ENCODE measurements at places on chromosomes 1 and 21.

DNA sequence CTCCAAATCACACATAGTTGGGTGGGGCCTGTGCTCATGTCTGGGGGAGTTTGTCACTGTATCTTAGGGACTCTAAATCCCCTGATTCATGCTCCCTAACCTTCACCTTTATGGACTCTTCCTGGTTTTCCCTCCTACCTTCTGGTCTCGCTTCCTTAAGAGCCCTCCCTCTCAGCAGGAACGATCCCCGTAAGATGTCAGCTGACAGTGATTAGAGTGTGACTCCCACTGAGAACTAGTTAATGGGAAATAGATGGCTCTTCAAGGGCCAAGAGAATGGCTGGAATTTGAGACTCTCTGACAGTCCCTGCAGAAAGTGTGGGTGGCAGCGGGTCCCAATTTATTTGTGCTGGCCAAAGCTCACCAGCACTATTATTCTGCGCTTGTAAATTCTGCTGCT, 22.0 kb downstream of the LYPD8 start:
- DNase-seq, result no peak

- DNase-seq, result no peak
Measured at GRCh38 chr1:179314928-179315327, 21.3 kb downstream of the SOAT1 start.

DNA sequence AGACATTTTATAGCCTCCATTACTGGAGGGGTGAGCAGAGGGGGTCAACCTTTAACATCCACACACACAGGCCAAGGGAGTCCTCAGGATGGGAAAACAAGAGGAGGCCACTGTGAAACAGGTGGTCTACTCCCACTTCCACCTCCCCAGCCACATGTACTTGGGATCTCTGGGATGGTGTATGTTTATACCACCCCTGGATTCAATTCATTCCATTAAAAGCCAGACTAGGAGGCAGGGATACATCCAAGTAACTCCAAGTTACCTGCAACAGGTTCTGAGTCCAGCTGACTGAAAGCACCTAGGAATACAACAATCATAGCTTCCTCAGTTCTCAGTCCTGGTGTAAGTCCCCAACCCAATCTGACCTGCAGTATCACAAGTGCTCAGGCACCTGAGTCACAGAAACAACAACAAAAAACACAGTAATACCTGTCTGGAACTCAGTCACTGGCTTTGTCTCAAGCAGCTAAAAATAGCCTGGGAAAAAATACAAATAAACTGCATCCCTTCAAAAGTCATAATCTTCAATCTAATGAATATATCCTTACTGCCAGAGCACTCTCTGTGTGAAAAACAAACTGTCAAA, 9.8 kb downstream of the ERI3 start:
- no peak for DNase-seq

DNA sequence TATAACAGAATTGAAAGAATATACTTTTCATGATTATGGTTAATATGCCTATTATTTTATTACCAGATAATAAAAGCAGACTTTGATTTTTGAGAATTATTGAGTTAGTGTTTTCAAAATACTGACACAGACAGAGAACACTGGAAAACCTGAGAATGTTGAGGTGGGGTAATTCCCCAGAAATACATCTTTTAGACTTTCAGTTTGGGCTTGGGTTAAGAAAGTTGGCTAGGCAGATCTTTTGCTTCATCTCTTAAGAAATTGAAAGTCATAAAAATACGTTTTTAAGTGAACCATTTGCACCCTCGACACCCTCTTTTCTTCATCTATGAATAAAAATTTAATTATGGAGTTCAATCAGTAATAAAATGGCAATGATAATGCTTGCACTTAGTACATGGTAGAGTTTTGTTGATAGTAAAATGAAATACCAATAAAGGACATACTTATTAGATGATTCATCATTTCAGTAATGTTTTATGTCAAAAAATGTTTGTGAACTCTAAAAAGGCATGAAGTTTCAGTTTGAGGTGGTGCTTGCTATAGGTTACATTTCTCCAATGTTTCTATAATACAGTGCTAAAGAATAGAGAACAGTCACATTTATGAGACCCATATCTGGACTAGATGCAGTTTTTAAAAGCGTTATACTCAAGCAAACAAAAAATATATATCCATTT, 1.9 kb upstream of the SAMSN1 start:
- DNase-seq, result no peak

DNA sequence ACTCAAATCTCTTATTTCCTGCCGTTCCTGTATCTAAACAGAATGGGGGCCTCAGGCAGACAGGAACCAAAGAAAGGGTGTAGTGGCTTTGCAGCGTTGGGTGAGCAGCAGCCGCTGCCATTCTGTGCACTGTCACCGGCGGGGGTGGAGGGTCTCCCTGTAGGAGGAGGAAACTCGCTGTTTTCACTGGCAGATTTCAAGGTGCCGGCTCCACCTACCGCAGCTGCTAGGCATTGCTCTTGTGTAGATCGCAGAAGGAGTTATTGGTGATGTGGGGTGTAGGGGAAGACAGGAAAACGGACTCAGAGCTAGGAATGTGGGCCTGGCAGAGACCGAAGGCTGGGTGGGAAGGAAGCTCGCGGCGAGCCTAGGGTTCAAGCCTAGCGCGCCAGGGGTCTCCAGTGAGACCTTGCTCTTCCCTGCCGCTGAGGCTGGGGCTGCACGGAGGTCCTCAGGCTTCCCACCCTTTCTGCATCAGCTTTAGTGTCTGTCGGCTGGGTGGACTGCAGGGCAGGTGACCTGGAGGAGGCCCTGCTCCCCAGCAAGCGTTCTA, 20.8 kb downstream of the ATP5PO start:
- peak; percentile 60 for DNase-seq

- no peak for DNase-seq
Measured at GRCh38 chr1:82042306-82043060, 241.7 kb downstream of the ADGRL2 start.

DNA sequence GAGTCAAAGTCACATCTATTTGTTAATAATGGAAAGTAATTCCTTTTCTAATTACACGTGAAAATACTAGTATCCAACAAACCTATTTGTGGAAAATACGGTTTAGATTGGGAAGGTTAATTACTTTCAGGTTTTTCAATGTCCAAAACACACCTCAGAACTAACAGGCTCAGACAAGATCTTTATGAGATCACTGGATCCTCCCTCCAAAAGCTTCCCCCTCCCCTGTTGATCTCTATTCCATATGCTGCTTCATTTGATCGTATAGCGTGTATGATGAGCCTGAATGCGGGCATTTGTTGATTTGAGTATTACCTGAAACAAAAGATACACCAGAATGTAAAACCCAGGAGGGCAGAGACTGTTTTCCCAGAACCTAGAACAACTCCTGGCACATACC, 26.5 kb downstream of the ERG start:
- DNase-seq, result no peak

- no peak for DNase-seq
Measured at GRCh38 chr21:31945546-31945945, 72.7 kb downstream of the HUNK start.

DNA sequence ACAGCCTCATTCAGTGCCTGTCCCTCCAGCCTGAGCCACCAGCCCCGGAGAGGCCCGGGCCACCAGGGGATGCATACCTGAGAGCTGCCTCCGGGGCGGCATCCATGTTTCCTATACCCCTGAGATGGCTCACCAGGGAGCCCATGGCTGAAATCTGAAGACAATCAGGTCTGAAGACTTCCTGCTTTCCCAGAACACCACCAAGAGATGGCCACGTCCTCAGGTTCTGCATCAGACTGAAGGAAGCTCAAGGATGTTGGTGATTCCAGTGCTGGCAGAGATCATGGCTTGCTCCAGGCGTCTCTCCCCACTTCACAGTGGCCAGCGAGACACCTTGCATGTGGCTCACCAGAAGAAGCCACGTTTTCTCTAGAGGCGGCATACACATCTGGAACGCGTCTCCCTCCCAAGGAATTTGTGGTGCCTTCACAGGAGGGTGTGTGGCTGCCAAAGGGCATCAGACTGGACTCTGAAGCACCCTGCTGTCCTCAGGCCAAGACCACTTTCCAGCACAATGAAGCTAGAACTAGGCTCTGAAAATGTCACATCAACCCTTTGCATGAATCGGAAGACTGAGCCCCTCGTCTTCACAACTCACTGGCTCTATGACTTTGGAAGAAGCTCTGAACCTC, 170.7 kb upstream of the IRF2BP2 start:
- no peak for DNase-seq

DNA sequence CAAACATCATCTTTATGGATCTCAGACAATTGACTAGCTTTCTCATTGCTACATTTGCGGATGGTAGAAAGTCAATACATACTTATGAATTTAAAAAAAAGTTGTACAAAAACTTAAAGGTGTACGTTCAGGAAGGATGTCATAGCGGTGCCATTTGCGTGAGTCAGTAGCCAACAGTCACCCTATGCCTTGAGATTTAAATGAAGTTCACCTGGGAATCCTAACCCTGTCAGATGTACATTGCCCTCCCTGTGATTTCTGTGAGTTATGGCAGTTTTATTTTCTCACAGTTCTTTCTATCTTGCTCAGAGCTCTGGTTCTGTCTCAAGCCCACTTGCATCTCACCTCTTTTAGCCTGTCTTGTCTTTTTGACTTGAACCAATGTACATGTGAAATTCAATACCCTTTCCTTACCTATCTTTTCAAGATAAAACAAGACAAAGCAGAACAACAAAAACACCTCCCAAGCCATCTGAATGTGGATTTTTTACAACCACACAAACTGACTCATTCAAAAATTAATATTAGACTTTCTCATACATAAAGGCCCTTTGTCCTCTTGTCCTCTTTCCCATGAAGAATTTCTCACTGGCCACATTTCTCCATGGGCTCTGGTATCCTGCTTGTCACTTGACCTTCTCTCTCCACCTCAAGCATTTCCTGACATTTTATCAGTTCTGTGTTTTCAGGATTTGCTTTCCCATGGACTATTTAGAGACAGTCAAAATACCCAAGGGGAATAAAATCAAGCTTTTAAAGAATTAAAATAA, 25.3 kb upstream of the ZNF697 start:
- DNase-seq, result no peak

GRCh38 chr1:234069760-234070159, 165.3 kb downstream of the SLC35F3 start:
- DNase-seq, result no peak

GRCh38 chr1:178530037-178530402, 17.1 kb downstream of the TEX35 start:
- no peak for DNase-seq

DNA sequence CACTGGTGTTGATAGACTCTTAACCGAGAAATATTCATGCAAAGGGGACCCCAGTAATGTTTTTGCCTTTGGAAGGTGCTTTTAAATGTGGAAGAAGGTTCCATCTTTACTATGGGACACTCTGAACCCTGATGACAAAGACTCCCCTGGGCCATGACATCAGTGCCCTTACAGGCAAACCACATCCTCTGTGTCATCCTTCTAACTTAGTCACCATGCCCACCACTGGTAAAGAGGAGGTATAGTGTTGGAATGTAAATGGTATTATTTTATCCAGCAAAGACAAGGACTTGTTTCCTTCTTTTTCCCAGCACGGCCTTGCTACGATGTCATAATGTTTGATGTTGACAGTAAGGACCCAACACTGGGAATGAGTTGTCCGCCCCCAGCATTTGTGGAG, 12.6 kb downstream of the METTL13 start:
- DNase-seq, result peak; percentile 28

DNA sequence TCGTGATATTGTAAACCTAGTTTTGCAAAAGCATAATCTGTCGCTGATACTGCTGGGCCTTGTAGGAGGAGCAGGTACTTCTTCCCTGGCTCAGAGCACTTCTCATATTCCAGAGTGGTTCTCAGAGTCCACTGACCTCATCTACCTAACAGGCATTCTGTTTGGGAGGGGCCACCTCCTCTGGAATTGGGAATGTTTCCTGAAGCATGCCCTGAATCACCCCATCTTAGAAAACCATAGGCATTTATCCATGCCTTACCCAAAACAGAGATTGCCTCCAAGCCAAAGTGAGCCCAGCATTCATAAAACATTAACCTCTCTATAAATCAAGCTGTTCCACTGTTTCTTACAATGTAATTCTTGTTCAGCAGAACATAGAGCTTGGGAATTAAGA, 35.1 kb downstream of the SLC44A3 start:
- no peak for DNase-seq

DNA sequence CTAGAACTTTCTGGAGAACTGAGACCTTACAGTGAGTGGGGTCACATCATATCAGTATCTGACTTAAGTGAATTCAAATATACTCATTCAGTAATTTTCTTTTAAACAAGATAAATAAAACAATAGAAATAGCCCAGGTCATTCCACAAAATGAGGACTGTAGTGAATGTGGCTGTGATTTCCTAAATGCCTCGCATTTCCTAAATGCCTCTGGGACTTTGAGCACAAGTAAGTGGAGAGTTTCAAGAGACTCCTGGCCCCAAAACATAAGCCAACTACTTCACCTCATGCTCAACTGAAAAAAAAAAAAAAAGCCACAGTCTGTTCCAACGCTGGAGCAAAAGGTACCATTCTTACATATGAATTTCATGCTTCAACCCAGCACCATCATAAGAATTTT, 81.5 kb downstream of the ZNF281 start:
- no peak for DNase-seq

- no peak for DNase-seq
Measured at GRCh38 chr1:235357485-235358373, 9.5 kb upstream of the TBCE start.

DNA sequence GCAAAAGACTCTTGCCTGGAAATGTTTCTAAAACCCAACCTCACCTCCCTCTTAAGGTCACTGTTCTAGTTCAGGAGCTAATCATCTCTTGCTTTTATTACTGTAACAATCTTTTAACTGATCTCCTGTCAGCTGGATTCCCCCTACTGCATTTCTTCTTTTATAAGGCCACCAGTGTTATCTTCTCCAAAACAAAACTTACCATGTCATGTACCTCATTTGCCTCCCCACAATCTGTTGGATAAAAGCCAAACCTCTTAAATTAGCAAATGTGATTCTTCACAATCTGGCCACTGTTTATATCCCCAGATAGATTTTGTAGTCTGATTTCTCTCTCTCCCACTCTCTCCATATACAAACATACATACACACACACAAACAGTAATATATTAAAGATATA, 143.3 kb downstream of the DENND1B start:
- no peak for DNase-seq

- no peak for DNase-seq
Measured at GRCh38 chr1:166907763-166908162, 31.7 kb upstream of the TADA1 start.

DNA sequence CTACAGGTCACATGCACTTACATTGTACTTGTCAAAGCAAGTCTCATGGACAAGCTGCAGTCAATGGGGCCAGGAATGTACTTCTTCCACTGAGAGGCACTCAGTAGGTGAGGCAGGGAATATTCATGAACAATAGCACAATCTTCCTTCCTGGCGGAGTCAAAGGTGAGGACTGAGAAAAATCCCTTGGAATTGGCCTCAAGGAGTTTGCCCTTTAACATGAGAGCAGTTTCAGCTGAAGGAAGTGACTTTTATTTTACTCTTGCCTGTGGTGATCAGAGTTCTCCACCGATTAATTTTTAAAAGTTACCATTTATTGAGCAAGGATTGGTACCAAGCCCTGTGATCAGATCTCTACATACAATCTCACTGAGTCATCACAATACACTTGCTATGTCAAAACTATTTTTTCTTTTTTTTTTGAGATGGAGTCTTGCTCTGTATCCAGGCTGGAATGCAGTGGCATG, 11.2 kb upstream of the AK2 start:
- no peak for DNase-seq

All from stimulated activated CD4-positive, alpha-beta T cell treated with anti-CD3 and anti-CD28 coated beads, Interleukin-12 subunit alpha, Interleukin-12 subunit beta, amount 100 ng/mL, for 24 hours (primary cell).